H7 (cell line): ENCODE measurements at places on chromosomes 16 and 17. TPM values are rescaled to one million over a fixed set of nuclear protein-coding genes. Genes with fewer than 3 reads are reported as not detected.

Gene DYNLRB2
- 0.42 TPM in 1 of 2 replicates, not detected in the other for total RNA-seq

GRCh38 chr17:28563475-28563874 lies 7.8 kb downstream of the PIGS start:
- no peak for DNase-seq

DNA sequence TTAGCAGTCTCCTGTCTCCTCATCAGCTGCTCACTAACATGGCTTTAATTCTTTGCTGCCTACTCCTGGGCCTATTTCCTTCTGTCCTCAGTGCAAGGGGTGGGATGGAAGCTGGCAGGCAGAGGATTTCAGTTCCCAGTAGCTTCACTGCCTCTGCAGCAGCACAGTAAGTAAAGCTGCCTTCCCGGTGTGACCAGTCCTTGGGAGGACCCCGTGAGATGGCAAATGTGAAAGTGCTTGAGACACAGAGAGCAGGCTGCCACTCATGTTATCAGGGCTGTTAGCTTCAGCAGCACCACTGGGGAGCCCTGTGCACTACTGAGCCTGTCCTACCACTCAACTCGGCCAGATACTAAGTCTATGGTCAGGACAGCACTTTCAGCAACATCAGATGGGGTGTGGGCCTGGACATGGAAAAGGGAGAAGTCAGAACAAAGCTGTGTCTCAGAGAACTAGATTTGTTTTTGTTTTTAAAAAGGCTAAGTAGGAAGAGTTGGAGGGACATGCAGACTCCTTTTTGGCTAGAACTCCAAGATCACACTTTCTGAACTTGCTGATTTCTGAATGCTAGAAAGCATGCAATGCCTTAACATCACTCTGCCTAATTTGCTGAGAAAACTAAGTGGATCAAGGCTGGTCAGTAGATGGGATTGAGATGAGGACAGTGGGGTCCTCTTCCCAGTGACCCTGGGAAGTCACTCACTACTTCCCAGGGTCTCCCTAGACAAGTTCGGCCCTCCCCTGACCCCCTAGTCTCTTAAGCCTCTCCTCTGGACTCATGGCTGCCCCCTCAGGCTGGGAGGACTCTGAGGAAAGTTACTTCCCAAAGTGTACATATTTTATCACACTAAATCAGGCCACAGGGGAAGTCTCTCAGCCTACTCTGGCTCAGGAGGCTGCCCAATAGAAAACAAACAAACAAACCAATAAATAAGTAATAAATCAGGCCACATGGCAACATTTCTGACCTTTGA lies 1.1 kb downstream of the ACSF2 start:
- peak; percentile 77 for DNase-seq

GRCh38 chr17:7111784-7112509 lies 2.7 kb downstream of the ASGR2 start:
- DNase-seq, result no peak

DNA sequence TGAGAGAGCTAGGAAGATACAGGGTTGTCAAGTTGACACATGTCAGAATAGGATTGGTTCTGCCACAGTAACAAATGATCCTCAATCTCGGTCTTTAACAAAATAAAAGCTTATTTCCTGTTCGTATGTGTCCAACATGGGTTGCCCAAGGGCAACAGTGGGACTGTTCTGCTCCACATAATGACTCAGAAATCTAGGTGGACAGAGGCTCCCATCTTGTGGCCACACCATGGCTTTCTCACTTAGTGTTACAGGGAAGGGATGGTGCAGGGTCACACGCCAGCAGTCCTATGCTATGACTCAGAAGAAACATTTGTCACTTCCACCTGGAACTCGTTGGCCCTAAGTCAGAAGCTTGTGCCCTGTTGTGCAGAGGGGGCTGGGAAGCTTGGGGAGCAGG lies 364.9 kb downstream of the SNX29 start:
- DNase-seq, result no peak

Gene TMEM114
- 4.1 TPM in 1 of 2 replicates, not detected in the other for total RNA-seq

- peak; percentile 47 for DNase-seq
These were observed 28.5 kb upstream of the EFCAB13 start for GRCh38 chr17:47295037-47295873.

DNA sequence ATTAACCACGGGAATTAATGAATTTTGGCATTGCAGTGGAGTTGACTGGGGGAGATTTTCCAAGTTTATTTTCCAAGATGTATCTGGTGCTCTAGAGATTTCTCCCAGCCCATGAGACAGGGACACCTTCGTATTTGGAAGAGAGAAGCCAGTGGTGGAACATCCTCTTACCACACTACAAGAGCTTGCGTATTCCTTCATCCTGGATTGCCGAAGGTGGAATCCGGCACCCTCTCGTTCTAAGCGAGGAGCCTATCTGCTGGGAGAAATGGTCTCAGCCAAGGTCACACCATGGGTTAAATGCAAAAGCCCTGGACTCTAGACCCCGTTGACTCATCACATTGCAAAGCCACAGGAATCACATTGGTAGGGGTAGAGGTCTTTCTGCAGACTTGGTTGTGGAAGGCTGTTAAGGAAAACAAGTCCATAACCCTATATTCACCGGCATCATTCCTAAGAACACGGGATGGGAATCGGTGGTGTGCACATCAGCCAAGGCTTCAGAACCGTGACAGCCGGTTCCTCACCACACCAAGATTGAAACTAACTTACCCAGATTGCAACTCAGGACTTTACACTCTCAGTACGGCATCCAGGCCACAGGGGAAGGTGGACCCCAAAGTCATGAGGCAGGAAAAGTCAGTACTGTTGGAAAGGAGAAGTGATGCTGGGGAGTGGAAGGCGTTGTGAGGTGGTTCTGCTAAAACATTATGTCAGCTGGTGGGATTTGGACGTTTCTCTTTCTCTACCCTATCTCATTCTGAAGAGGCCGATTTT lies 259.8 kb downstream of the CPPED1 start:
- DNase-seq, result no peak

Gene SCNN1B
- total RNA-seq, result 1.5 and 1.6 TPM in 2 replicates

DNA sequence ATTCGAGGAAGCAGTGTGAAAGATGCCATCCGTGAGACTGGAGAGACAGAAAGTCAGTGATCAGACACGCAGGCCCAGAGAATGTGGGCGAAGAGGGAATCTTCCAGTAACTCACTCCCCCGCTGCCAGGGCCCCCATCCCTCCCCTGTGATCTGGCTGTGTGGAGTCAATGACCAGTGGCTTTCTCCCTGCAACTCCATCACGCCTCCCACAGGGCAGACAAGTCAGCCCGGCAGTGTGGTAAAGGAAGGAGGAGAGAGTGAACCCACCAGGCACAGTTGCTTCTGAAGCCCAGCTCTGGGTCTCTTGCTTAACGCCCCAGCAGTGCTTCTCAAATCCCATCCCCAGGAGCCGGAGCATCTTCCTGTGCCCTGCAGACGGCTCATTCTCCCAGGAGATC lies 142.1 kb downstream of the ZNF423 start:
- peak; percentile 65 for DNase-seq

DNA sequence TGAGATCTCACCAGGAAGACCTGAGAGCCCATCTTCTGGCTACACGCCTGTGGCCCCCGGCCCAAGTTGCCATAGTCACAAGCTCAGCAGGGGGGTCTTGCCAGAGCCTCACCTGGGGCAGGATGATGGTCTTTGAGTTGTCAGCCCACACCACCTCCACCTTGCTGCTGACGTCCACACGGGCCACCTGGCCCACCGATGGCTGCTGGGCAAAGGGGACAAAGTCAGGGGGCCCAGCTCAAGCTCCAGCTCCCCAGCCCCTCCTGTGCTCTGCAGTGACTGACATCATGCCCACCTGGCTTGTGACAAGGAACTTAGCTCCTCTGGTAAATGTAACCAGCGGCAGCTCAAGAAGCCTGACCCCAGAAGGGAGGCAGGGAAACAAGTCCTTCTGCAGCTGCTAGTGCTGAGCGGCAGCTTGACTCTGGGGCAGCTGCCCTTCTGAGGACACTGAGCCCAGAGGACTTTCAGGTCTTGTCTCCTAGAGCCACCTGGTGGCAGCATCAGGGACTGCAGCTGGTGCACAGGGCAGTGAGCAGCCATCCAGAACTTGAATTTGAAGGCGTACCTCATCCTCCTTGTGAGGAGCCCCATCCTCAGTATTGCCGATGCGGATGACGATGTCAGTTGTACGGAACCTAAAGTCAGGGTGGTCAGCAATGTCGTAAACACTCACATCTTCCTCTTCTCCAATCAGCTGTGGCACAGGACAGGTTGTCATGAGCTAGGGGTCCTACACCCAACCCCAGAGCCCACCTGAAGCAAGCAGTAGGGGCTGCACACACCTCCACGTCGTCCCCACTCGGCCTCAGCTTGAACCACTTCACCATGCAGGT lies 13.5 kb downstream of the SPHK1 start:
- peak; percentile 95 for DNase-seq

Gene CDYL2
- total RNA-seq, result 1.6 and 1.8 TPM in 2 replicates

Gene ARL5C
- not detected in 2 replicates for total RNA-seq

Gene CA10
- total RNA-seq, result 0.31 and 0.55 TPM in 2 replicates

GRCh38 chr17:5757314-5757907 lies 173.1 kb upstream of the NLRP1 start:
- no peak for DNase-seq

GRCh38 chr16:88436796-88437195 lies 16.3 kb upstream of the ZFPM1 start:
- peak; percentile 71 for DNase-seq

DNA sequence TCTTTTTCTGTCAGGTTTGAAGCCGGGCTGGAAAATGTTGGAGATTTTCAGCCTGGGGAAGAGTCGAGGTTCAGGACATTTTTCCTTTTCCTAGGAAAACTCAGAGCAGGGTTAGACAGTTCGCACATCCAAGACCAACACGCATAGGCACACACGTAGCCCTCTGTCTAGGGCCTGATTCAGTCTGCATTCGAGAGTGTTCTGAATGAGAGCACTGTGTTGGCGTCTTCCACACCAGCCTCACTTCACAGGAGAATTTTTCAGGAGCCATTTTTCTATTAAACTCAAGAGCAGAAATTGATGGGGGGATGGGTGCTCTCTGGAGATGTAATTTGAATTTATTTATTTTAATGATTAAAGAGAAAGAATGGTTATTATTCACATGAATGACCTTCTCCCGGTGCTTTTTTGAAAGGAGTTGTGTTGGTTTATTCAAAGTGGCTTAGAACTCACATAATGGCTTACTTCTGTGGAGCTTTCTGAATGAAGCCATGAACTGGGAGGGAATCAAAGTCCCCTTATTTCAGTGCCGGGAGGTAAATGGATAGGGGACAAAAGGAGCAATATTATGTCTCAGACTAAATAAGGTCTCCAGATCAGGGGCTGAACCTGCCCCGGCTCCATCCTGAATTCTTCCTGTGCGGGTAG lies 194.3 kb downstream of the CCDC182 start:
- DNase-seq, result no peak

Gene C17orf67
- total RNA-seq, result 1.5 and 1.9 TPM in 2 replicates

GRCh38 chr16:89687092-89687940 lies 827 bp downstream of the CDK10 start:
- peak; percentile 83 for DNase-seq

DNA sequence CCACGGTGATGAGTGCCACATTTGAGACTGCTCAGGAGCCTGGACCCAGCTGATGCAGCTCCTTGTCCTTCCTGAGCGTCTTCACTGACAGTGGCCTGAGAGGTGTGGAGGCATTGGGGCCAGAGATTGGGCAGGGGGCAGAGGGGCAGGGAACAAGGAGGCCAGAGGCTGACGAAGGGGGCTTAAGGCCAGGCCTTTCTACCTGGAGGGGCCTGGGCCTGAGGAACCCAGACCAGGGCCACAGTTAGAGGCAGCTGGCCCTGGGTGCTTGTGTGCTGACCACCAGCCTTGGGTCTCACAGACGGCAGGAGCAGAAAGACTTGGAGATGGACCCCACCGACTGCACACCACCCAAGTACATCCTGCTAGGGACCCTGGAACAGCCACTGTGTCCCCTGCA lies 168.2 kb upstream of the ZNF267 start:
- DNase-seq, result no peak

GRCh38 chr17:57135789-57136291 lies 50.8 kb downstream of the AKAP1 start:
- DNase-seq, result no peak

- peak; percentile 85 for DNase-seq
These were observed 23.3 kb downstream of the CPNE2 start for GRCh38 chr16:57115514-57116182.

Gene PRR15L
- total RNA-seq, result 0.10 TPM in 1 of 2 replicates, not detected in the other

GRCh38 chr16:5328546-5328945 lies 231.0 kb upstream of the EEF2KMT start:
- DNase-seq, result no peak

- peak; percentile 15 for DNase-seq
These were observed 186.5 kb downstream of the STX8 start for GRCh38 chr17:9389111-9389527.

Gene RND2
- total RNA-seq, result 25.3 and 25.9 TPM in 2 replicates

DNA sequence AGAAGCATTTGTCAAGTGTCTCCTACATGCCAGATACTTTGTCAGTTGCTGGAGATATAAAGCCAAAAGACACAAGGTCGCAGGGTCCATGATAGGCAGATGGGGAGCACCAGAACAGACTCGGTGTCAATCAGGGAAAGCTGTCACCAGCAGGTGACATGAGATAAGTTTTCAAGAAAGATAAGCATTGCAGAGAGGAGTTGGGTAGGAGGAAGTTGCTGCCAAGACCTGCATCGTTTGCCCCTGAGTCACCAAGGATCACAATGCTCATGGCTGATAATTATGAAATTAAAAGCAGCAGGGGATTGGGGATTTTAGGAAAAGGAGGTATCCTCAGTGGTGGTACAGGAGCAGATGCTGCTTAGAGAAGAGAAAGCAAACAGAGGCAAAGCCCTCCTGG lies 551.1 kb upstream of the CDH11 start:
- DNase-seq, result no peak

DNA sequence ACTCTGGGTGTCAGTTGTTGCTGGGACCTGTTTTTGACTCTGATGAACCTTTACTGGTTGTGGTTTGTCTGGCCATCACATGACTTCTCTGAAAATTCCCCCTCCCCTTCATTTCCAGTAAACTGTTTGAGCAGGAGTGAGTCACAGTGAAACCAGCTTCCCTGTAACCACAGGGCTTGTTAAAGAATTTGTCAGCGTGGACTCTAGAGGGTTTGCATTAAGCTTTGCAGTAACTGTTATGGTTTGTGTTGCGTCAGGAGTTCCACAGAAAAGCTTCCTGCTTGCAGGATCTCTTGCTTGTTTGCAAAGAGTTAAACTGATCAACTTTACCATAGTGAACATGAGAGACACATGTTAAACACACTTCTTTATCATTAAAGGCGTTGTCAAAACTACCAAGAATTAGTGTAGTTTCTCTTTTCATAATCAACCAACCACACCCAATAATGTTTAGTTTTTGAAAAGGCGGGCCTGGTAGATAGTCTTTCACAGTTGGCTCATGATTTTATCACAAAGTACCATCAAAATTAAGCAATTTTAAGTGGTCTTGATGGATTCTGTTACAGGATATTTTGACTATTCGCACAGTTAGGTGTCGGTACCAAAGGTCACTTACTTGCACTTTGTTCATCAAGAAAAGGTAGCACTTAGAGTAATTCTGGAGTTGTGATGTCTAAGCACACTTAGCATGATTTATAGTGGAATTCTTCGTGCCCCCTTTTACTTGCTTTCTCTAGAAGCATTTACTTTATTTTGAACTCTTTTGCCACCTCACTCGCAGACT lies 79.3 kb downstream of the VMP1 start:
- DNase-seq, result peak; percentile 37

Gene OR1F1
- total RNA-seq, result not detected in 2 replicates
